NCI-H1105 (cell line): ENCODE measurements at places on chromosomes 4 and X.
A peak's percentile ranks its signal among the peaks of the same experiment; 100 is the strongest.

GRCh38 chr4:180060159-180060889 lies 2182.9 kb upstream of the TENM3 start:
- DNase-seq: peak; percentile 28

DNA sequence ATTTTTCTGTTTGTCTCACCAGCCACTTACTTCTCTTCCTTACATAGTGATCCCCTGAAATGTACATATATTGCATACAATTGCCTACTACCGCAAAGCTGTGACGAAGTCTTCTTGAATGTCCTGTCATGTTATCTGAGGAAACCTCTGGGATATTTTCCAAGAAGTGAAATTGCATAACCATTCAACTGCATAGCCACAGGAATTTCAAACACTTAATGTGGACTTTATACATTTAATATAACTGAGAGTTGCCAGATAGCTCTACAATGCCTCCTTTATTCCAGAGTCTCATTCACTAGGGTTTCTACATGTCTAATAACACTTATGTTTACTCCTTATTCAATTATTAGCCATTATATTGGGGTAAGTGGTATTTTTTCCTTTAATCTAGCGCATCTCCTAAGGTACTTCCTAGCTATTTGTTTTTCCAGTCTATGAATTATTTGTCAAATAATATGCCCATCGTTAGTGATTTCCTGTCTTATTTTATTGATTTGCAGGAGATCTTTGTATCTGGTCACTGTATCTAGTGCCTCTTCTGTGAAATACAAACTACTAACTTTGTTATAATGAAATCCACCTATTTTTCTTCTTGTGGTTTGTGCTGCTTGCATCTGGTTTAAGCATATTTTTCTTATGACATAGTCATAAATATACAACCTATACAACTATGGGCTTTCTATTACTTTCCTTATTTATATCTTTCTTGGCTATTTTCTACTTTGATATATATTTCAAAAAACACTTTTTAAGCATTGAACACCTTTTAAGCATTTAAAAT lies 69.2 kb upstream of the GRID2 start:
- no peak for DNase-seq

DNA sequence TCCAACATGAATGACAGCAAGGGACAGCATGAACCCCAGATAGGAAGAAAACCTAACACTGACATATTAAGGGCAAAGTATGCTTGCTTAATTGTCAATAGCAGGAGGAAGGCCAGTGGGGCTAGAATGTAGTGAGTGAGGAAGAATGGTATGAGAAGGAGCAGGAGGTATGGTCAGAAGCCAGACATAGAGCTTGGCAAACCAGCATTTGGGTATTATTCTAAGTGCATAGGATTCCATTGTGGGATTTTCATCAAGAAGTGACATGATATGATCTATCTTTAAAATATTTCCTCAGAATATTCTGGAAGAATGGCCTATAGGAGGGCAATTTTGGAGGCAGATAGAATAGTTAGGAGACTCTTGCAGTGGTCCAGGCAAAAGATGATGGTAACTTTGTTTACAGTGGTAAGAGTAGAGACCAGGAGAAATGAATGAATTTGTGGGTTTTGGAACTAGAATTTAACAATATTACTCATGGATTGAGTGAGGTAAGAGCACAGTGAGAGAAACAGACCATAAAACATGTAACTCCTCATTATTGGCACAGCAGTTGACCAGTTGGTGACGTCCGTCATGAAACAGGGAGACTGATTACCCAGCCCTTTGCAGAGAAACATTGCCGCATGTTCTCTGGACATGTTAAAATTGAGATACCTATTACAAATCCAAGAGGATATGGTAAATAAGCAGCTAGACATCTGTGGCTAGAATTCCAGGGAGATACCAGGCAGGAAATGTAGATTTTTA lies 246.5 kb upstream of the HS3ST1 start:
- DNase-seq: no peak

DNA sequence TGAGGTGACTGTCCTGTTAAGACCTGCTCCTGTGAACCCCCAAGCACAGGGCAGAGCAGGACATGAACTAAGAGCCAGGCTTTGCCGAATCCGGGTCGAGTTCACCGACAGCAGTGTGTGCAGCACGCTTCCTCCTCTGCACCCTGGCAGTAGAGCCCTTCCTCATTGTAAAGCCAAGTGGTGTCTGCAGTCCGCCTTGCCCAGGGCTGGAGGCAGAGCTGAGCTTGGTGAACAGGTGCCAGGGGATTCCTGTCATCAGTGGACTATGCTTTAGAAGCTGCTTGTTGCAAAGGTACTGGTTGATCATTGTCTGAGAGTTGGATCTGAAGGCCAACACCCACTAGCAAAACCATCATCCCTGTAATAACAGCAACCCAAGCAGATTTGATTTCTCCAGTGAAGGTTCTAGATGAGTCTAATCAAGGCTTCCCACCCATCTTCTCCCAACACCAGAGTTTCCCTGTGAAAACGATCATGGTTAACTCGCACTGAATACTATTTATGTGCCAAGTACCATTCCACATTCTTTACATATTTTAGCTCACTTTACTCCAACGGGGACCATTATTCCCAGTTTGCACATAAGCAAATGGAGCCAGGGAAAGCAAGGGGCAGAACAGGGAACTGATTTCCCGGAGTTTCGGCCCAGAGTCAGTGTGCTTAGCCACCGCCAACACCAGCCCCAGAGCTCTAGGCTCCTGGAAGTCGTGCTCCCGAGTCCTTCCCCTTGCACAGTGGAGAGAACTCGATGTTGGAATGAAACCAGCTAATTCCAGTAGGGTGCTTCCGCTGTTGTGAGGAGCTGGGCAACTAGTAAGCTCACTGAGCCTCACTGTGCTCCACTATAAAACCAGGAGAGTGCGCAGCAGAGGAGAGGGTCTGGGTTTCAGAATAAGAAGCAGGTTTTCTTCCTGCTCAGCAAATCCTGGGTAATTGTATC lies 1.4 kb upstream of the SLC34A2 start:
- DNase-seq: no peak

DNA sequence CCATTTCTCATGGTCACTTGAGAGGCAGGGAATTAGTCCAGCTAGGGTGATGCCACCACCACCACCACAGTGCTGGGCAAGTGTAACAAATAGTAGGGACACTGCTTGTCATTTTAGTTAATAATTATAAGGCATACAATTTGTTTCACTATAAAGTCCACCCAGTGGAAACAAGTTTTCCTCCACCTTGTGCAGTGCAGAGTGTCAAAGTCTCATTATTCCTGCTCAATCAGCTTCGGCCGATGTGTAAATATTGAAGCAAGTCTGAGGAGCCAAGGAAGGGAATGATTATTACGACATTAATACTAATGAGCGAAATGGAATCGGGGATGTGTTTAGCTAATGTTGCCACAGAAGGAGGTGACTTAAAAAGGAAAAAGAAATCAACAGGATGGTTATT lies 340.4 kb downstream of the NKX6-1 start:
- DNase-seq: no peak

DNA sequence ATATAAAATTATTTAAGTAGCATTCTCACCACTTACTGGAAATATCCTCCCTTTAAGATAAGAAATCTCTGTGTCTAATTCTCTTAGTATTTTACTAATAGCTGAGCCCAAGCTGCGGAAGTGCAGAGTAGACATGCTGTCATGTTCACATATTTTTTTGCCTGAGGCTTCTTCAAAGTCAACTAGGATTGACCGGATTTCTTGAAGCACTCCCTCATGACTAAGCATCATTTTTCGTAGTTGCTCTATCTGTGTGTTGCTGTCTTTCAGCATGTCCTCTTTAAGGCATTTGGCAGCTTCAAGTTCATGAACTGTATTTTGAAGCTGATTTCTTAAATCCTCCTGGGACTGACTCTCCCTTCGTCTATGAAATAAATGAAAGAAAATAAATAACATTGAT lies 36.9 kb downstream of the CCDC158 start:
- no peak for DNase-seq

DNA sequence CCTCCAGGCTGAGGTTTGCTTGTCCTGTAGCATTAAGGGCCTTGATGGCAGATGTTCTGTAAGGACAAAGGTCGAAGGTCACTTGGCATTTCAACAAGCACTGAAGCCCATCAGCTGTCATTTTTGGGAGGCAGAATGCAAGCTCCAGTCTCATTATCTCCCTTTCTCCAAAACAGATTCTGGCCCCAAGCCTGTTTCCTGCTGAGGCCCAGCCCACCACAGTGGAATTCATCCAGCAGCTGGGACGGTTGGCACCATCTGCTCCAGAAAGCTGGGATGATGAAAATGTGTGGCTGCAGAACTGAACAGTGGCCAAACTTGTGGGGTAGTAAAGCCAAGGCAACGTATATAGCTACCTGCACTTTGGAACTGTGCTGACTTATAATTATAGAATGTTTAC lies 17.7 kb upstream of the PPEF2 start:
- DNase-seq: no peak

GRCh38 chr4:150078579-150079080 lies 385 bp downstream of the DCLK2 start:
- no peak for DNase-seq
